ENCODE measurements at places on chromosomes 2 and 18.

- DNase-seq: no peak
Measured at GRCh38 chr2:213149949-213150314, 1.5 kb downstream of the IKZF2 start.

DNA sequence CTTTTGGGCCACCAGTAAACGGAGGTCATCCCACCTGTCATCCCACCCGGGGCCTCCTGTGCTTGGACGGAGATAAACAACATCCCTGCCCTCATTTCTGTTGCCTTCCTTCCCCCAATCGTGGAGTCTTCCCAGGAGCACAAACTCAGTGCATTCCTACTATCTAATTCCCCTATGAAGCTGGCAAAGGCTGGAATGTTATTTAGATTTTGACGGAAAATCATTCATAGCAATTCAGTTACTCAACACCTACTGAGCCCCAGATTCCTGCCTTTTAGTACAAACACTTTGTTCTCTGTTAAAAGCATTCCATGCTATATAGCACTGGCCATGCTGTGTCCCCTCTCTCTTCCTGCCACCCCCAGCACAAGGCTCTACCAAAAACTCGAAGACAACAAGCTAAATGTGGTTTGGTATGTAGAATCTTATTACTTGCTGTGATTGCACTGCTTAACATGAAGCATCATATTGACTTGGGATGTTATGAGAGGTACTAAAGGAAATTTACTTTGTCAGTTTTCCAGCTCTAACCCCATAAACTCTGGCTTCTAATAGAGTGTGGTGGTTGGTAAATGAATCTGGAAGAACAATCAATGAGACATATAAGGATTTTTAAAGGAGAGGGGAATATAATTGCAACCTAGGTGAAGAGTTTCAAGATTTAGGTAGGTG lies 32.3 kb upstream of the IMPA2 start:
- no peak for DNase-seq

DNA sequence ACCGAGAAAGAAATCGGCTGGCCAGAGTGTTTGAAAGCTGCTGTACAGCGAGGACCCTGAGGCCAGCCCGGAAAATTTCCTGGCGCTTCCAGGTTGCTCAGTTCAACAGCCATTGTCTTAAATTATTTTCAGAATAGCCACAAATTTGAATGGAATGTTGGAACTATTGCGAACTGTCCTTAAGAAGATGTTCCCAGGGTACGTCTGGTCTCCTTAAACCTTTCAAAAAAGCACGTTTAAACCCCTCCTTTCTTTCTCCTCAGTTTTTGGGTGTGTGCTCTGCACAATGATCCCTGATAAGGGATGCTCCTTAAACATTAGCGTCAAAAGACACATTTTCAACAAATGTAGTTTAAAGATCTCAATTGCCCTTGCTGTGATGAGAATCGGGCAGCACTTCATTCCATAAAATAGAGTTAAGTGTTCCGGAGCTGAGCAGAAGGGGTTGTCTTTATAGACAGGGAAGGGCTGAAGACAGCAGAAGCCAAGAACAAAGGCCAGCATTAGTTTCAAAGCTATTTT lies 14.5 kb upstream of the LPIN2 start:
- DNase-seq: no peak

GRCh38 chr2:222242532-222242931 lies 56.3 kb downstream of the PAX3 start:
- no peak for DNase-seq

DNA sequence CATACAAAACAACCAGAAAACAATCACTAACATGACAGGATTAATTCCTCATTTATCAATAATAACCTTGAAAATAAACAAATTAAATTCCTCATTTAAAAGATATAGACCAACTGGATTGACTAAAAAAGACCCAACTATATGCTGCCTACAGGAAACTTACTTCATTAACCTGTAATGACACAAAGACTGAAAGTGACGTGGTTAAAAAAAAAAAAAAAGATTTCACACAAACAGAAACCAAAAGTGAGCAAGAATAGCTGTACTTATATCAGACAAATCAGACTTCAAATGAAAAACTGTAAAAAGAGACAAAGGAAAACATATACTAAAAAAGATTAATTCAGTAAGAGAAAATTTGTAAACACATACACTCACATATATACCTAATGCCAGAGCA lies 201.2 kb downstream of the CCDC178 start:
- DNase-seq: no peak

DNA sequence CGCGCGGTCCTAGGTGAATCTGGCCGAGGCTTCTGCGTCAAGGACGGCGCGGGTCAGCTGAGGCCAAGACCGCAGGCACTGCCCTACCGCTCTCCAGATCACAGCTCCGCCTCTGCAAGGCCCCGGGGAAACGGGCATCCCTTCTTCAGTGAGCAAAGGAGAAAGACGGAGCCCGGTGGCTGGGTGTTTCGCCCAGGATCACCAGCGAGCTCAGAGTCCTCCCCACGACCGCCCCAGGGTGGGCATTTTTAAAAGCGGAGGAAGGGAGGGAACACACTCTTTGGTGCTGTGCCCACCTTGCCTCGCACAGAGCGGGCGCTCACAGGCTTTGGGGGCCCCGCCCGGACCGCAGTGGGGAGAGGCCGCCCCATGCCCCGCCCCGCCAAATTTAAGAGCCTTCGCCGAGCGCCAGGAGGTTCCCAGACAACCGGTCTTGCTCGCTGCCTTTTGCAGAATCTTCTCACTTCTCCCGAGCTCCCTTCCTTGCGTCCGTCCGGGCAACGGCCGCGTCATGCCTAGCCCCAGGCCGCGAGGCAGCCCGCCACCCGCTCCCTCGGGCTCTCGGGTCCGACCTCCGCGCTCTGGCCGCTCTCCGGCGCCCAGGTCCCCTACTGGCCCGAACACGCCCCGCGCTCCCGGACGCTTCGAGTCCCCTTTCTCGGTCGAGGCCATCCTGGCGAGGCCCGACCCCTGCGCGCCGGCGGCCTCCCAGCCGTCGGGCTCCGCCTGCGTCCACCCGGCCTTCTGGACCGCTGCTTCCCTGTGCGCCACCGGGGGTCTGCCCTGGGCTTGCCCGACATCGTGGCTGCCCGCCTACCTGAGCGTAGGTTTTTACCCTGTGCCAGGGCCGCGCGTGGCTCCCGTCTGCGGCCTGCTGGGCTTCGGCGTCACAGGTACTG lies at the start of gene NOTO:
Gene NOTO, plus strand, starts transcription at position 419 of the 899 bp plus-strand sequence. Its CDS starts 93 bp downstream, at position 512.
- no peak for DNase-seq

DNA sequence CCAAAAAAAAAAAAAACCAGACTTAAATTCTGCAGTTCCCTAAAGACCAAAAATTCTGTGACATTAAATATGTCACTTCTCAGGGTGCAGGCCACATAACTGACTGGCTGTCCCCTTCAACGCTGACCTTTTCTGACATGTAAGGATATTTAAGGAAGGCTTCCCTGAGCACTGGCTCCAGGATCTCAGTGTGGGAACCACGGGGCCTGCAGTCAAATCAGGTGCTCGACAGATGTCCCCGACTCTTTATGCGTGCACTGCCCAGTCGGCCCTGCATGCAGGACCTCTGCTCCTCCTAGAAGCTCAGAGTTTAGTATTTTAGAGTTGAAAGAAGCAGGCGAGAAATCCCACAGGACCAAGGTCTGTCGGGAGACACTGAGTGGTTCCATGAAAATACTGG lies 69.4 kb upstream of the POMC start:
- no peak for DNase-seq

- no peak for DNase-seq
Measured at GRCh38 chr18:7476386-7476785, 90.7 kb upstream of the PTPRM start.

- DNase-seq: no peak
Measured at GRCh38 chr2:241898463-241899270, 29.1 kb downstream of the RTP5 start.

- no peak for DNase-seq
Measured at GRCh38 chr2:120287183-120288015, 34.7 kb downstream of the RALB start.

DNA sequence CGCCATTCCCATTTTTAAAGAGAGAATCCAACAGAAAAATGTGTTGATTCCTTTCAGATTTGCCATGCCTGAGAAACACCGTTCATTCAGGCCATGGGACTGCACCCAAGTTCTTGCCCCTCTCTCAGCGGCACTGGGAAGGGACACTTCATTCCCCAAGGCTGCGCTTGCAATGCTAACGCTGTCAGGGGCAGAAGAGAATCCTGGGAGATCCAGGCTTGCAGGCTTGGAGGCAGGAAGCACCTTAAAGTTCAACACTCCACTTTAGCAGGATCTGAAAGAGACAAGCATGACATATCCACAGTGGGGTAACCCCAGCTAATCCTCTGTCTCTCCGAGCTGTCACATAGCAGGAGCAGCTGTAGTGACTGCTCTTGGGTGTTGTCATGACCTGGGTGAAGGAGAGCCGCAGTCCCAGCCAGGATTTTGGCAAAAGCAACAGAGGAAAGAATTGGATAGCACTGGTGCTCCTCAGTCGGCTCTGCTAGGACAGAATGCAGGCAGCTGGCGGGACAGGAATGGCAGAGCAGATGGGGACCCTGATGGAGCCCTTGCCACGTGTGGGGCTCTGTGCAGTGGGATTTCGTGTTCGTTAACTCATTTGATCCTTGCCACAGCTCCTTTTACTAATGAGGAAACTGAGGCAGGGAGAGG lies 22.0 kb upstream of the ODC1 start:
- no peak for DNase-seq

DNA sequence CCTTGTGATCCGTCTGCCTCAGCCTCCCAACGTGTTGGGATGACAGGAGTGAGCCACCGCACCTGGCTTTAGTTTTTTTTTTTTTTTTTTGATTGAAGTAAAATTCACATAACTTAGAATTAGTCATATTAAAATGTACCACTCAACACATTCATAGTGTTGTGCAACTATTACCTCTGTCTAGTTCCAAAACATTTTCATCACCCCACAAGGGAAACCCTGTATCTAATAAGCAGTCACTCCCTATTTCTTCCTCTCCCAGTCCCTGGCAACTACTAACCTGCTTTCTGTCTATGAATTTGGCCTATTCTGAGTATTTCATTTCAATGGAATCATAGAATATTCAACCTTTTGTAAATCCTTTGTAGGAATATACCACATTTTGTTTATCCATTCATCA lies 123.9 kb upstream of the FAM117B start:
- DNase-seq: no peak

DNA sequence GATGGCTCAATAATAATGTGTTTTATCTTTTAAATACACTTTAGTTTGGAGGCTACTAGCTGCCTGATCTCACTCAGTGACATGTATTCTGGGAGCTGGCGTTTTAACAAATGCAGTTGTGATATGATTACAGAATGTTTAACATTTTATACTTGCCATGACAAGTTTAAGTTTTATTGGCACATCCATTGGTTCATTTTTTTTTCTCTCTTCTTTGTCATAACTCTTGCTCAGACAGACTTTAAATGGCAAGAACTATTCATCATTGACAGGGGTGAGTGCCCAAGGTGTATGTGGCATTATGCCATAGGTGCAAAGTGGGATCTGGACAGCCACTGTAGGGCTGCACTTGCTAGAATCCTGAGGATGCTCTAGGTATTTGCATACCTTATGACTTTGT lies 72.1 kb upstream of the MYL1 start:
- no peak for DNase-seq

- DNase-seq: no peak
Measured at GRCh38 chr18:74508821-74509225, 12.7 kb downstream of the CNDP2 start.

DNA sequence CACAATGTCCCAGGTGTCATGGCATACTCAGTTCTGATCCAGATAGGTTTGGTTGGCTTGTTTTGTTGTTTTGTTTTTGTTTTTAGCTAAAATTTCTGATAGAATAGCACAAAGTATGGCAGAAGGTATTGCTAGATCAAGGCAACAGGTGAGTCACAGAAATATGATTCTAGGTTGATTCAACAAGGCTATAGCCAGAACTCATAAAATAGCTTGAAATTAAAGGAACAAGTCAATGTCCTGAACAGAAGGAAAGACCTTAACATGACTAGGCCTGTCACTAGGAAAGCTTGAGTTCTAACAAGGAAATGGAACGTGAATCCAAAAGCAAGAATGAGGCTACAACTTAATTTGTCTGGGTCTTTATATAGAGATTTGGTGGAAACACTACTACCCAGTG lies 157.1 kb downstream of the GALNT3 start:
- no peak for DNase-seq

DNA sequence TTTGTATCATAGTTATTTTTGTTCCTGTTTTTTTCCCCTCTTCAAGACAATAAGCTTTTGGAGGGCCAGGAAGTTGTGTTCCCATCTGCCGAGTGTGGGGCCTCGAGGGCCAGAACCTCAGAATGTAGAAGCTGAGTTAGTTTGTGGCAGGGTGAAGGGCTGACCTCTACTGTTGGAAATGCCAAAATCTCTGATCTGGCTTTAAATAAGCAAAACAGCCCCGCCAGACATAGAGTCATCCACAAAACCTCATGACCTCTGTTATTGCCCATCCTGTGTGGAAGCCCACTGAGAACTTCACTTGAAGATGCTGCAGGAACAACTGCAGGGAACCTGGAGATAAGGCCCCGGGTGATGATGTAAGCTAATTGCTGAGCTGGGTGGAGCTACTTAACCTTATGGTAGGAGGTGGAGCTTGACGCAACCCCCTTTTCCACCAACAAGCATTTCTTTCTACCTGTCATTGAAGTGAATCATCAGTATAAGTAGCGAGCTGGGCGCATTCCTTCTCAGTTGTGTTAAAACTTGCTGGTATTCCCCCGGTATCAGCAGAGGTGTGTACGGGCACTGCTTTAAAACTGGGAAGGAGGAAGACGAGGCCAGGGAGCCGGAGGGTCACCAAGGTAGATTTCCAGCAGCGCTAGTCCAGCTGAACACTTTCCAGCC lies 177.2 kb downstream of the NEDD4L start:
- no peak for DNase-seq

DNA sequence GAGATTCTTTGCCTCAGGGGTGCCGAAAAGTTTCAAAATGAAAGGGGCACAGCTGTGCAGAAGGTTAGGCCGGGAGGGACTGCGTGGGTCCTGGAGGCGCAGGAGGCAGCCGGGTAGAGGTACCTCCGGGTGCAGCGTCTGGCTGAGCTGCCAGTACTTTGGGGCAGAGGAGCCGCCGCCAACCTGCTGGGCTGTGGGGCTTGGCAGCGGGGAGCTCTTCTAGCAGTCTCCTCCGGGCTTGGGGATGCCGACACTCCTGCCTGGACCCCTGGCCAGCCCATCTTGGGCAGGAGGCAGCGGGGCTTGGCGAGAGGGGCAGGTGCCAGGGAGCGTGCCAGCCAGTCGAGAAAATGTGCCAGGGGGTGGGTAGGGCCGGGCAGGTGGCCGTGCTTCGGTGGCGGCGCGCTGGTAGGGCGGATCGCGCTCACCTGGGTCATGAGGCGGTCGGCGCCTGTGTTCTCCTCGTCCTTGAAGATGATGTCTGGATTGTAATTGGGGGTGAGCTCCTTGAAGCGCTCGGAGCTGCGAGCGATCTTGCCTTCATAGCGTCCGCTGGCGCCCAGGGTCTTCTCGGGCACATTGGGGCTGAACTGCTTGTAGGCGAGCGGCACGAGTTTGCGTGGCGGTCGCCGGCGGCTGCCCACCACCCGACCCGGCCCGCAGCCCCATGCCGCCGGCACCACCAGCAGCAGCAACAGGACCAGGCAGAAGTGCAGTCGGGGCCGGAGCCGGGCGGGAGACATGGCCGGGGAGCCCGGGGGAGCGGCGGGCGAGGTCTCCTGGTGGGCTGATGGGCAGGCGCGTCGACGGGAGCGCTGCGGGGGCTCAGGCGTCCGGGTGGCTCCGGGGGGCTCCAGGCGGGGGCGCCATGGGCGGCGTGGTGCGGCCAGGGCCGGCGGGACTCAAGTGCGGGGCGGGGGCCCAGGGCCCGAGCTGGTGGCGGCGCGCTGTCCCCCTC lies 717 bp downstream of the IHH start:
- DNase-seq: no peak

GRCh38 chr2:84022810-84023431 lies 436.2 kb downstream of the SUCLG1 start:
- no peak for DNase-seq
